ENCODE measurements at places on chromosomes 3 and 15.

DNA sequence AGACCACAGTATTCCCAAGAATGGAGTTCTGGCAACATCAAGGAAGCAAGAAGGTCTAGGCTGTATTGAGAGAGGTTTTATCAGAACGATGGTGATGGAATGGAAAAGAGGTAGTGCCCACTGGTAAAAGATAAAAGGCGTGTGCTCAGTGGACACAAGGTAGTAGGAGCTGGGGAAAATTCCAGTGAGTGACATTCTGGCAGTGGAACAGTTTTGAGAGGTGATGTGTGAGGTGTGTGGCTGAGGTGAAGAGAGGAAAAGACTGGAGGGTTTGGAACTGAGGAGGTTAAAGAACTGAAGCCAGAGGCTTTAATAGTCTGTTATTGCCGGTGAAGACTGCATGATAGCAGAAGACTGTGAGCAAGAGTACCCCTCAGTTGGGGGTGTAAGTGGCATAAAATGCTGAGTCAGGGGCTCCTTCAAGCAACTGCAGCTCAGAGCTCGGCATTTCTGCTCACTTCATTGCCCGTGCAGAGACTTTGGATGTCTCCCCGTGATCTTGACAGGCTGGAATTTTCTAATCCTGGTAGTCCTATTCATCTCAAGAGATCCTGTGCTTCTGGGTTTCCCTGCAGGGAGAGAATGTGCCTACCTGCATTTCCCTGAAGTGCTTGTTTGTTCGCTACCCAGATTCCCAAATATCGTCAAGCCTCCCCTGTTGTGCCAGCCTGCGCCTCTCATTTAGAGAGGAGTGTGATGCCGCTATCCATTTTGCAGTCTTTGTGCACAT is 191.0 kb downstream of the SATB1 start:
- no peak for DNase-seq

DNA sequence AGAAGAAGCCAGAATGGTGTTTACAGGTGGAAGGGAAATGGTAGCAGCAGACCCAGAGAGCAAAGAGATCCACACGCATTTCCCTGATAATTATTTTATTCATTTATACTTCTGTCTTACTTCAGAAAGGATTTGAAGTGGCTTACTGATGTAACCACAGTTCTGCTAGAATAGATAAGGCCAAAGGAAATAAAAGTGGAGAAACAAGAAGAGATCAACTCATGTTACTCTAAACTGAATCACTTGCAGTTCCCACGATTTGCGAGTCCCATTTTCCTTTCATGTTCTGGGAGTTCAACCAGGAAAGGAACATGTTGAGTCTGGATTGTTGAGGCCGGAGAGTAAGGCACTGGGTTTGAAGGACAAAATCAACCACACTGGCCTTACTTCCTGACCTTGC is 151.8 kb downstream of the MYRIP start:
- DNase-seq = no peak

DNA sequence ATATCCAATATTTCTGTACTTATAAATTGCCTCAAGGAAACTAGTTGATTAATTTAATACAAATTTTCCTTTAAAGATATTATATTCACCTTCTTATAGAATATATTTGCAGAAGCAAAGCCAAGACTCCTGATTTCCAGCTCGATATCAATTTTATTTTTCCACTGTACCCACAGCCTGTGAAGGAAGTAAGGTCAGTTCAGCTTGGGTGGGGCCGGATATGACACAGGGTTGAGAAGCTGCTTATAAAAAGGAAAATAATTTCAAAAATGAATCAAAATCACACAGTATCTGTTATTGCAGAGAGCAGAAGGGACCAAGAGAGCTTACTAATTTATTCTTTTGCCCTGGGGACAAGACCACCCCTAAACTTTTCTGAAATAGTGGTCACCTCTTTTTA is 491.4 kb downstream of the TUSC7 start:
- no peak for DNase-seq

GRCh38 chr15:84982301-84982920 is 755 bp downstream of the PDE8A start:
- DNase-seq = peak; percentile 64

DNA sequence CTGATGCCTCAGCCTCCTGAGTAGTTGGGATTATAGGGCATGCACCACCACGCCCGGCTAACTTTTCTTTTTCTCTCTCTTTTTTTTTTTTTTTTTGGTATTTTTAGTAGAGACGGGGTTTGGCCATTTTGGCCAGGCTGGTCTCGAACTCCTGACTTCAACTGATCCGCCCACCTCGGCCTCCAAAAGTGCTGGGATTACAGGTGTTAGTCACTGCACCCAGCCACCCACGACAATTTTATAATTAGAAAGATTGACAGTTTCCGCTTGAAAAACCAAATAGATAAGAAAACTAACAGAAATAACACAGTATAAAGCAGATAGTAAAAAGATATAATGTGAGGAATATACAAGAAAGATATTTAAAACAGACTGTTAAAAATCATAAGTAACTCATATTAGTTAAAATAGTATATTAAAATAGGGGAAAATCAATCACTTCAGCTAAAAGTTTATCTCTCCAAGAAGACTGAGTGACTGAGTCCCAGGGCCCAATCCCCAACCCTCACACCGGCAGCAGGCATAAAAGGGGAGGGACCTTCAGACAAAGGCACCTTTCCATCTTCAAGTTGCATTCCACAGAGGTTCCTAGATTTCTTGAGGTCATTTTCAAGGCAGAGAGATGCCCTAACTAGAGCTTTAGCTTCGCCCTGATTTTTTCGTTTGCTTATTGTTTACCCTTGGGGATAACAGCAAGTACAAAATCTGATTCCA is 1.4 kb upstream of the WHAMM start:
- DNase-seq = no peak

DNA sequence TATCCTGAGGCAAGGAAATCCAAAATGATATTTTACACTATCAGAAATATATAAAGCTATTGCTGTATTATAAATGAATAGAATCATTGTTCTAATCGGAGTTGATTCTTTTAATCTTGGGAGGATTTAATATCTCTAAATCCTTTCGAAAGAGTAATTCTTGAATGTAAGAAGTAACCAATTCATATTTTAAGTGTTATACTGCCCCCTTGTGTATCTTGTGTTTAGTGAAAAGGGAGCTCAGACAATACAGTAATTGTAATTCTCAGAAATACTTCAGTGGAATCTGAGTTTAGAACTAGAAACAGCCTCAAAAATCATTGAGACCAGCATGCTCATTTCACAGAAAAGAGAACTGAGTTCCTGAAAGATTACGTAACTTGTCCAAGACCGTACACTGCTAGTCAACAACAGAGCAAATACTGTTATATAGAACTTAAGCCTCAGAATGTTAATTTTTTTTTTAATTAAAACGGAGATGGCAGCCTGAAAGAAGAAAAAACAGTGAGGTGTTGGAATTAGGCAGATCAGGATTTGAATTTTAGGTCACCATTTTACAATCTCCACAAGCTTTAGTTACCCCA is 42.9 kb downstream of the PLCH1 start:
- peak; percentile 46 for DNase-seq

- no peak for DNase-seq
Measured at GRCh38 chr3:39144095-39144747, 9.2 kb downstream of the CSRNP1 start.

DNA sequence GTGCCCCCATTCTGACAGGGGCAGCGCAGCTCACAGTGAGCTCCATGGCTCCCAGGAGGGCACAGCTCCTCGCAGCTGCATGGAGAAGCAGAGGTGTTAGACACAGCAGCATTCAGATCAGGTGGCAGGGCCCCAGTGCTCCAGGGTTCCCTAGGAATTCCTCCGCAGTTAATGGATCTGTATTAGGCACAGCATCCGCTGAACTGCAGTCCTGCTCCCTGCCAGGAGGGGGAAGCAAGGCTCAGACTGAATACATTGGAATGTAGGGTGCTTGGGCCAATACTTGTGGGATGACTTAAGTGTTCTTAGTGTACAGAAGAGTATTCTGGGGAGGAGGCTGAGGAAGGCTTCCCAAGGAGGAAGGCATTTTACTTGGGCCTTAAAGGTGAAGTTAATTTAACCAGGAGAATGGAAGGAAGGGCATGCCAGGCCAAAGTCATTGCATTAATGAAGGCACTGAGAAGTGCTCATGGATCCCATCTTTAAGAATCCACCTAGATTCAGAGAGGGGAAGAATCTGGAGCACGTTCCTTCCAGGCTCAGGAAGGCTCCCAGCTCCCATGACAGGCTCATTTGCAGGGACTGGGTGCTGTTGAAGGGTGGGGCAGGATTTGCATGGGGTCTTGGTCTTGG is 111.6 kb downstream of the RAB11A start:
- DNase-seq = peak; percentile 4

- DNase-seq = no peak
Measured at GRCh38 chr3:112605285-112605684, 35.7 kb downstream of the CCDC80 start.

DNA sequence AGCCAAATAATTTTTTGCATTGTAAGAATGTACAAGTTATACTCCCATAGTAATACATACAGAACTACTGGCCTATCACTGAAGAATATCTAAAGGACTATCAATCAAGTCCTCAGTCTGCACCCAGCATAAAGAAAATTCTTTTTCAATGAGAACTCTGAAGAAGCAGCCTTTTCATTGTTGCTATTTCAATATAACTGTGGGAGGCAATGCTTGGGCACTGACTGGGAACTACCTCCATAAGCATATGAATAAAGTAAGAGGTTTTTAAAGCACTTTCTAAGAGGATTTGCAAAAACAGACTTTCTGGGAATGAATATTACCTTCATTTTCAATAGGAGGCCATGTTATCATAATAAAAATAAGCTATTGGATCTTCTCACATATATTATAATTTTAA is 24.6 kb upstream of the NECTIN3 start:
- no peak for DNase-seq

GRCh38 chr3:126355777-126356372 is 1.3 kb downstream of the KLF15 start:
- no peak for DNase-seq

DNA sequence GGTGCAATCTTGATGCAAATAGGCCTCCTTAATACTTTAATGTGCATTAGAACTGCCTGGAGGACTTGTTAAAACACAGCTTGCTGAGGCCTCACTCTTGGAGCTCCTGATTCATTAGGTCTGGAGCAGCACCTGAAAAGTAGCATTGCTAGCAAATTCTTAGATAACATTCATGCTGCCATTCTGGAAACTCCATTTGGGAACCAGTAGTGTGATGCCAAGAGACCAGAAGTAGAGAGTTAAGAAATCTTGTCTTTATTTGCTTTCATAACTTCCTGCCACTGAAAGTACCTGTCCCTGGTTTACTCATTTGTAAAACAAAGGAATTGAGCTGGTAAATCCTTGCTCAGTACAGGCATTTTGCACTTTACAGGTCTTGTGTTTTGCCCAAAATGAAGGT is 72.0 kb downstream of the RAP2B start:
- DNase-seq = no peak

- no peak for DNase-seq
Measured at GRCh38 chr3:178459038-178459410, 77.2 kb upstream of the KCNMB2 start.

DNA sequence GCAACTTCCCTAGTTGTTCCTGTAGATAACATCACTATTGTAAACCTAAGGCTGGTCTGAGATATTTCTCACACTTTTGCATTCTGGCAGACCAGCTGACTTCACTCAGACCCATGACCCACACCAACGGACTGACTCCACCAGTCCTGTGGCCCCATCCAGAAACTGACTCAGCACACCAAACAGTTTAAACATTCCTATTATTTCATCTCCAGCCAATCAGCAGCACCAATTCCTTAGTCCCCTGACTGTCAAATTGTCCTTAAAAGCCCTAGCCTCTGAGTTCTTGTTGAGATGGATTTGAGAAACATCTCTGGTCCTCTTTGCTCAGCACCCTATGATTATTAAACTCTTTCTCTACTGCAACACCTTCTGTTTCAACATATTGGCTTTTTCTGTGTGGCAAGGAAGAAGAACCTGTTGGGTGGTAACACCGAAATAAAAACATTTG is 12.2 kb upstream of the IDH2 start:
- DNase-seq = no peak

DNA sequence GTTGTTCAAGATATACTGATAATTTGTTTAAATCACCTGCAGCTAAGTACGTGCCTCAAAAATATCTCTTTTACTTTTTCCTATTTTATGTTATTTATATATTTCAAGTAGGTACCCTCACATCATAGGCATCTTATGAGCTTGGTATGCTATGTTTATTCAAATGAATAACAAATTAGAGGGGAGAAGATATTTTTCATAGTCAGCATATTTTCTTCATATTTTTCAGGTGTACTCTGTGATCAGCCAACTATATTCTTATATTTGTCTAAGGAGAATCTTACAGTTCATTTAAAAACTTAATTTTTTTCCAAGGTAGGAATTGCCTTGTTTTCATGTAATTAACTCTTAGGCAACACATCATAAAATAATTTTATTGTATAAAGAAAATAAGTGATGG is 421.1 kb upstream of the GRM7 start:
- no peak for DNase-seq

DNA sequence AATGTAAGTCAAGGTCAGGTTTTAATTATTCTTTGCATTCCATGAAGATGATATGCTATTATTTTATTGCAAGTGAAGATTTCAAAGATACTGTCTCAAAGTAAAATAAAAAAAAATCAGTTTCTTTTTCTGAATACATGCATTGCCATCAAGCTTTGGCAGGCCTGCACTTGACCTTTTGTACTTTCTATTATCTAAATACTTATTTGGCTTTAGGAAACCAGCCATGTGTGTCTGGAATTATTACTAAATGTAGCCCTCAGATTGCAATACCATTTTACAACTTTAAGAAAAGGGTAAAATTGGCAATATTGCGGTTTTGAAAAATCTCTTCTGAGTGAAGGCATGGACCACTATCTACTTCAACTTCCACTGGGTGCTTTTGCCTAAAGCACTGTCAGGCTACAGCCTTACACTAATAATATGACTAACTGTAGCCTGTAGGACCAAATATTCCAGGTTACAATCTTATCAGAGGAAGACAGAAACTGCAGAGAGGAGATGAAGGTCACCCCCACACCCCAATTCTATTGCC is 349.4 kb upstream of the DCBLD2 start:
- DNase-seq = no peak

DNA sequence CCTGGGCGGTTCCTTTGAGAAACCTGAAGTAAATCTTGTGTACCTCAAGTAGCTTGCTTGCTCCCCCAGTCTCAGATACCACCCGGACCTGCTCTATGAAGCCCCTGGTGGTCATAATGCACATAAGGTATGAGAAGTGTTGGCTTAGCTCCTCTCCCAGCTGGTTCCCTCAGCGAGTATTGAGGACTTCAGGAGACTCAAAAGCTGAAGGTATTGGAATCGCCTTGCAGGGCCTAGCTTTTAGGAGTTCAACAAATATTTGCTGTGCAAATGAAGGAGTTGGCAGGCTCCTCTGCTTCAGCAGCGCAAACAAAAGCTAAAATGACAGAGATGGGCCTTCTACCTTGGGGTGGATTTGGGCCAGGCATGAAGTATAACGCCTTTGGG is 1.7 kb downstream of the CMTM8 start:
- peak; percentile 61 for DNase-seq

GRCh38 chr3:37819591-37819990 is 42.1 kb upstream of the CTDSPL start:
- no peak for DNase-seq

Measured in CD4-positive, alpha-beta T cell treated with Interleukin-12 subunit alpha and Interleukin-12 subunit beta, for 1 hour (primary cell).